ENCODE measurements at places on chromosomes 11 and 22.

GRCh38 chr11:12070446-12071267, 39.7 kb upstream of the MICAL2 start:
- no peak for DNase-seq

- no peak for DNase-seq
Observed at GRCh38 chr11:95794086-95794485, 3.8 kb downstream of the CEP57 start.

DNA sequence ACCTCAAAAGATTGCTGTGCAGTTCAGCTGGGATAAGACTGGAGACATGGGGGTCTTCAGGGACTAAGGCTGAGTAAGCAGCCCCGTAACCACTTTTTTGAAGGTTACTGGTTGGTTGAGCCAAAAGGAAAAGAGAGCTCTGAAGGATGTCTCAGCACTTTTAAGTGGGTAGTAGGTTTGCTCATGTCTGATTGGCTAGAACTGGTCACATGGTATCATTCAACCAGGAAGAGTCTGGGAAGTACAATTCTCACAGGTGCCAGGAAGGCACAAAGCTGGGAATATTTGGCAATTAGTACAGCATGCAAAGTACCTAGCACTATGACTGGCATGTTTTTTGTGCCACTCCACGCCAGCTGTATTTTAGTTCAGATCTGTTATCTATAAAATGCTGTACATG, 58.1 kb downstream of the SNX19 start:
- DNase-seq: no peak

DNA sequence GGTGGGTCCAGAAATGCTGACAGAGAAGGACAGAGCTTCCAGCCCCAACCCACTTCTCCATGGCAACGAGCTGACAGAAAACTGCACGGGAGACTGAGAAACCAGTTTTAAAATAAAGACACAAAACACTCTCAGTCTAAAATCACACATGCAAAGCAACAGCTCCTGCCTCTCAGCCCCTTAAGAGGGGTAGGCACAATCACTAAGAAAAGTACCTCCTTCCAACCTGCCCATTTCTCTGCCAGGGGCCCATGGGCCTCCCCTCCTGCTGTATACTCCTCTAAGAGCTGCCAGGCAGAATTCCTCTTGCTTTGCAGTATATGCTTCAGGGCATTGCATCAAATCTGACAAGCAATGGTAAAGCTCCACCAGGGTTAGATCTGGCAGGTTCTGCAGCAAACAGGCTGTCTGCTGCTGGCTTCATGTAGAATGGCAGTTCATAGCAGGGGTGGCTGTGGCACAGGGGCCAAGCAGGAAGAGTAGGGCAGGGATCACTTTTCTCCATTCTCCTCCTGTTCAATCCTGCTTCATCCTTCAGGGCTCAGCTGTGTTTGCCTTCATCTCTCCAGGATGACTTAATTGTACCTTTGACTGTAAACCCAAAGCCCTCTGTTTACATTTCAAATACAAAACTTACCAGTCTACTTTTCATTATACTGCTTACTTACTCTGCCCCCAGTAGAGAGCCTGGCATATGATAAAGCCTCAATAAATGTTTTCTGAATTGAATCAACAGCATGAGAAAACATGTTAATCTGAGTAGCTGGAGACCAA, 77.7 kb downstream of the KCNC1 start:
- no peak for DNase-seq

- DNase-seq: no peak
Observed at GRCh38 chr11:27455667-27456066, 16.9 kb downstream of the LGR4 start.

DNA sequence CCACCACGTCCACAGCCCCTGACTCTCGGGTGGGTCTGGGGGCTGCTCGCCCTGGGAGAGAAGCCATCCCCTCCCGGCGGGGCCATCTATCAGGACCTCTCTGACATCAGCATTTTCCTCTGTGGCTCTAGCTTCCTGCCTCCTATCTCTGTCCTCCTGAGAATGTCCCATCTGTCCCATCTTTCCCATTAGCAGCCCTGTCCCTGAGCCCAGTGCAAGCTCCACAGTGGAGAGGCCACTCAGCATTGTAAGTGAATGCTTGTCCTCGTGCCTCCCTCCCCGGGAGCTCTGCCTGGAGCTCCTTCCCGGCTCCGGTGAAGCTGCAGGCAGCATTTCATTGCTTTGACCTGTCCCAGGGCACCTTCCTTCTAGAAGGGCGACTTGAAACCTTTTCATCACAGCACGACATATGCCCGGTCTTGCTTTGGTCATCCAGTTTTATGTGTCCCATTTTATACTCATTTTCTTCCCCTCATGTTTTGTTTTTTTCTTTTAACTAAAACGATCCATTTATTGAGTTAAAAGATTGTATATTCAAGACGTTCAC, 49.7 kb downstream of the RTN4R start:
- DNase-seq: no peak

DNA sequence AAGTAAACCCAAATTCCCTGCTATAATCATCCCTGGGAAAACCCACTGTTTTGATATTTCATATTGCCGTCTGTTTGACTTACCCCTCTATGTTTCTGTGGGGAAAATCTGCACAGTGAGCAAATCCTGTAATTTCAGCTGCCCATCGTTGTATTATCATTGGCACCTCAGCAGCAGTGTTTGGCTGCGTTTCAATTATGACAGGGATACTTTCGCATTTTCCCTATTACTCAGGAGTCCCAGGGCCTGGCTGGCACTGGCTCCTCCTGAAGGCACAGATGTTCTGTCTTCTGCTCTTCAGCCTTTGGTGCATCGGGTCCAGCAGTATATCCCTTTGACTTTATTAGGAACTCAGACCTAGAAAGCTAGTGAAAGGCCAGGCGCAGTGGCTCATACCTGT, 12.2 kb upstream of the MMP12 start:
- no peak for DNase-seq

DNA sequence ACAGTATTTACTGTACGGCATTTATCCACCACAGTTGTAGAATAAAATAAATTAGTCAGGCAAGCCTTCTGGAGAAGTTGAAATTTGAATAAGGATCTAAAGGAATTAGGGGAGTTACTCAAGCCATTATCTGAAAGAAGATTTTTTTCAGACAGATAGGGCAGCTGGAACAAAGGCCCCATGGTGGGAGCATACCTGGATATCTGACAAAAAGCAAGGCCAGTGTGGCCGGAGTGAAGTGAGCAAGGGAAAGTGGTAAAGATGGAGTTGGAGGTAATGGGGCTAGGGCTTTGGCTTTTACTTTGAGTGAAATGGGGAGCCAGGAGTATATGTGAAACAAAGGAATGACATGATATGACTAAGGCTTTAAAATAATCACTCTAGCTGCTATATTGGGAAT, 45.7 kb upstream of the PSMA1 start:
- no peak for DNase-seq

- no peak for DNase-seq
Observed at GRCh38 chr11:95585069-95585751, 204.4 kb downstream of the FAM76B start.

- DNase-seq: no peak
Observed at GRCh38 chr11:57403802-57404147, 13.3 kb upstream of the PRG2 start.

DNA sequence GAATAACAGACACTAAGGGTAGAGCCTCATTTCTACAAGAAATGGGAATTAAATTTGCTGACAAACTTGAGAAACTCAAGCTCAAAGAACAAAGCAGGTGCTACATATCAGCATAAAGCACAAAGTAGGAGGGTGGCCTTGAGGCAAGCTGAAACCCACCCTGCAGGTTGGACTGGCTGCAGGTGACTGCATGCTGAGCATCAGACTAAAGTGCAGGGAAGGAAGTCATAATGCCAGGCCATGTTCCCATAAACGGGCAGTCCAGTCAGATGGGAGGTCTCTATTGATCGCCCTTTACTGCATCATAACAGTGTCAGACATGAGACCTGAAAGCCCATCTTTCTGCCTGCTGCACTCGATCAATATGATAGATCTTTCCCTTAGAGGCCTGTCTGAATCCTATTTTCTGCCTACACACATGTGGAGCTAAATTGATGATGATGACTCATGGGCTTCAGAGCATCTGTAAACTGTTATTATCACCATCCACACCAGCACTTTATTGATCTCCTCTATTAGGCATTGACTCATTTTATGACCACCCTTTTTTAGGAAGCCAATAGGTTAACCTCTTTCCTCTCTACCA, 224.5 kb upstream of the DDI1 start:
- DNase-seq: no peak

- DNase-seq: no peak
Observed at GRCh38 chr11:63020671-63021291, 5.1 kb upstream of the SLC22A8 start.

DNA sequence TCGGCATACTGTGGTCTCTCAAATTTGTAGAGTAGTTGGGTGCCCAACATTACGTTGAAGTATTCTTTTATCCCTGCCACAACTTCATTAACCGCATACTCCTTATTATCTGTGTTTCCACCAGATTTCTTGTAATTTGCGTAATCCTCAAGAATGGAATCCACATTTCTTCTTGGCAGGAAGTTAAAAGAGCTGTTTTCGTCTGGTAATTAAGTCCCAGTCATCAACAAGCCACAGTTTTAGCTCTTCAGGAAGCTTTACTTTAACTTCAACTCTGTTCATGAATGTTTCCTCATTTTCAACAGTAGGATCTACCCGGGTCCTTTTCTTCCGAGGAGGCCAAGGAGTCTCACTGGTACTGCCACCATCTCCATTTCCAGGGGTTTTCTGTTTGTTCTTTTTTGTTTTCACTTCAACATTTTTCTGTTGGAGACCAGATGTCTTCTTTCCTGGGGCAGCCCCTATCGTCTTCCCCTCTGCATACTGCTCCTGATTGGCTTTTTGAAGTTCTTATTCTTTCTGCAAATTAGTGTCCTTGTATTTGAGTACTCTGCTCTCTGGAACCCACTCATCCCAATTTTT, 30.3 kb downstream of the PDE3B start:
- no peak for DNase-seq

- no peak for DNase-seq
Observed at GRCh38 chr11:126888115-126888712, 112.4 kb downstream of the KIRREL3 start.
